Activated CD8-positive, alpha-beta memory T cell treated with anti-CD3 and anti-CD28 coated beads, Interleukin-2, amount 50 U/mL, for 4 hours (primary cell): ENCODE measurements at places on chromosomes 12 and 14.

DNA sequence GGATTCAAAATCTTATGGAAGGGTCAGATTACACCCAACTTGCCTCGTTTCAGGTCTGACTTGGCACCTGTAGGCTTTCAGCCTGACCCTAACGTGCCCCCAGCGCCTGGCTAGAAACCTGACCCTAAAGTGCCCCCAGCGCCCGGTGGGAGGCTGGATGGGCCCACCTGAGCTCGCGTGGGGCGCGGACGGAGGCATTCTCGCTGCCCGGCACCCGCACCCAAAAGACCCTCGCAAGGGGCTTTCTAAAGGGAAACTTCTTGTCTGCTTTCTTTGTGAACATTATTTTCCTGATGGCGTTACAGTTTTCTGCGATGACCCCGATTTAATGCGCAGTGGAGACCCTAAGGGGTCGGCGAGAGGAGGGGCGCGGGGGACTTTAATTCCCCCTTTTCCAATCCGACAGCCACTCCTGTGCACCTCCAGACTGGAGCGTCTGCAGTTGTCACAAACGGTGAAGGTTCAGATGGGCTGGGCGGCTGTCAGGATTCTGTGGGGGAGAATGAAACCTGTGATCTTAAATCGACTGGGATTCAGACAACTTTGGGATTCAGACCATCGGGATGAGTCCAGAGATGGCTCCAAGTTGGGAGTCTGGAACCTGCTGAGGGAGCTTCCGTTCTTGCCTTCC lies 751 bp upstream of the HRK start:
- no peak for DNase-seq

DNA sequence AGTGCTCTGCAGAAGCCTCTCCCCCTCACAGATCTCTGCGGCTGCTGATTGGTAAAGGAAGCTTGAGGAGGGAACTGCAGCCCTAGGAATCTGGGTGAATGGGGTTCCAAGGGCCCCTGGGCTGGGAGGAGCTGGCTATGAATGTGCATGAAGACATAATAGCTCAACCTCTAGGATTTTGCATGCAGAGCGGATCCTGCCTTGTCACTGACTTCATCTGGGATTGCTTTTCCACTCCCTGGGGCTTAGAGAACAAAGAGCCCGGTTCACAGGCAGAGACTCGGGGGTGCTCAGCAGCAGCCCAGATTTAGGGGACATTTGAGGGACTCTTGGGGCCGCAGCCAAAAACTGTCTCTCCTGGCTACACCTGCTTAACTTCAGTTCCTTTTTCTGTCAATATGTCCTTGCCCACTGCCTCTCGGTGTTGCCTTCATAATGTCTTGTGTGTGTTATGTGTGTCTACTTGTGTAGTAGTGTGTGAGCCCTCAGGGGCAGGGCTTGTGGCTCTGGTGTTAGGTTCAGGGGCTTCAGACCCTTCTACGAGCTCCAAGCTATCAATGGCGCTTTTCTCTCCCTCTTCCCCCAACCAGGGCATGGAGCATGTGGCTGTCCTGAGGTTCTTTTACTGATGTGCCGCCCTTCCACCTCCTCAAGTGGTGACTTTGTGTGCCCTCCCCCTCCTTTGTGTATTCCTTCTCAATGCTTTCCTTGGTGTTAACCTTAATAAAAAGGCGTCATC lies 1.9 kb downstream of the CCDC184 start:
- DNase-seq: no peak

DNA sequence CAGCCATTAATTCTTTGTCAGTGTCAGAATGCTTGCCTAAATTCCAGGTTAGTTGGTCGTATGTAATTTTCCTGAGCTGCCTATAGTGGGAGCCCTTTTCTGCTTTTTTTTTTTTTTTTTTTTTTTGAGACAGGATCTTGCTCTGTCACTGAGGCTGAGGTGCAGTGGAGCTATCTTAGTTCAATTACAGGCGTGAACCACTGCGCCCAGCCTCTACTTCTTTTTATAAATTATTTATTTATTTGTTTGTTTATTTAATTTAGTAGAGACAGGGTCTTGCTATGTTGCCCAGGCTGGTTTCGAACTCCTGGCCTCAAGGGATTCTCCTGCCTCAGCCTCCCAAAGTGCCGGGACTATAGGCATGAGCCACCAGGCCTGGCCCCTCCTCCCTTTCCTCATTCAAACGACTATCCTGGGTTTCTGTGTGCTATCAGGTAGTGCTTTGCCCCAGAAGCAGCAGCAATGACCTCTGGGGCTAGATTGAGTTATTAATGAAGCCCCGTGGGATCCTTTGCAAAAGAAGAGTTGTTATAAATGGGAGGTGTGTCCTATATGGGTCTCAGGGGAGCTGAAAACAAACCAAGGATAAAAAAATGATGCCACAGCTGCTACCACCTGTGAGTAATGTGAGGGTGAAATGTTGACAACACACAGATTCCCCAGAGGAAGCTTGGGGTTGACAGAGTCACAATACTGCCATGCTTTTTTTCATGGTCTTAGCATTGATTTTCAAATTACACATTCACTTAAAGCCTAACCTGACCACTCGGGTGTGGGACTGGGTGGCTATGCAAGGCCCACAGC lies 34.6 kb upstream of the NFKBIA start:
- DNase-seq: no peak

GRCh38 chr12:123488539-123489230 lies 30.7 kb downstream of the SNRNP35 start:
- DNase-seq: no peak

GRCh38 chr12:2958432-2959191 lies 585 bp upstream of the TEAD4 start:
- no peak for DNase-seq

DNA sequence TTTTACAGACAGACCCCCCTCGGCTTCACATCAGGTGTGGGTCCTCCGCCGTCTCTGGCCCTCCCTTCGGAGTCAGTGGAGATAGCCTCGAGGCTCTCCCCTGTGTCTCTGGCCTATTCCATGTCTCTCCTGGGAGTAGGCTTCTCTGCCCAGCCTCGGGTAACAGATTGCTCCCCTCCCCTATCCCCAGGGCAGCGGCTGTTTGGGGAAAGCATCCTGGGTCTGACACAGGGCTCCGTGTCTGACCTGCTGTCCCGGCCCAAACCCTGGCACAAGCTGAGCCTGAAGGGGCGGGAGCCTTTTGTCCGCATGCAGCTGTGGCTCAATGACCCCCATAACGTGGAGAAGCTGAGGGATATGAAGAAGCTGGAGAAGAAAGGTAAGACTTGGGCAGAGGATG lies 30.8 kb downstream of the PHETA1 start:
- DNase-seq: no peak

DNA sequence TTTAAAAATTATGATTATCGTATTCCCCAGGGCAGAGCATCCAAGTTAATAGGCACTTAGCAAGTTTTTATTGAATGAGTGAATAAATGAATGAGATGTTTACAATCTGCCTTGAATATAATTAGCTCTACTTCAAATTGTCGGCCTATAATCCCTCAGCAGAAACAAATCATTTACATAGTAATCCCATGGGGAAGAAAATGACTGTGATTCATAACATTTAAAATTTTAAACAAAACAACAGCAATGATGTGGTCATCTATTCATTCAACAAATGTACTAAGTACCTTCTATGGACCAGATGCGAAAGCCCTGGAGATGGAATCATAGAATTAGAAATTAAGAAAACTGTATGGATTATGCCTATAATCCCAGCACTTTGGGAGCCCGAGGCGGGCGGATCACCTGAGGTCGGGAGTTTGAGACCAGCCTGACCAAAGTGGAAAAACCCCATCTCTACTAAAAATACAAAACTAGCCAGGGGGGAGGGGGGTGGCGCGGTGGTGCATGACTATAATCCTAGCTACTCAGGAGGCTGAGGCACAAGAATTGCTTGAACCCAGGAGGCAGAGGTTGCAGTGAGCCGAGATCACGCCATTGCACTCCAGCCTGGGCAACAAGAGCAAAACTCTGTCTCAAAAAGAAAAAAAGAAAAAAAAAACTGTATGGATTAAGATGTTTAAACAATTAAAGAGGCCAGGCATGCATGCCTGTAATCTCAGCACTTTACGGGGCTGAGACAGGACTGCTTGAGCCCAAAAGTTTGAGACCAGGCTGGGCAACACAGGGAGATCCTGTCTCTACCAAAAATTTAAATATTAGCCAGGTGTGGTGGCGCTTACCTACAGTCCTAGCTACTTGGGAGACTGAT lies 17.7 kb upstream of the MDM2 start:
- DNase-seq: no peak
